A549 treated with dexamethasone at 1 μM for 4 hours (cell line): ENCODE measurements at places on chromosomes 1 and 21. TPM values are rescaled to one million over a fixed set of nuclear protein-coding genes. Genes with fewer than 3 reads are reported as not detected.

The C1QC gene
- total RNA-seq = not detected in 5 replicates

The ATP6V1G3 gene
- not detected in 5 replicates for total RNA-seq

The ARMH1 gene
- 0.35 to 1.2 TPM (median 0.71 TPM) in 5 replicates for total RNA-seq

The LAD1 gene
- total RNA-seq = 0.90 to 2.2 TPM (median 1.4 TPM) in 5 replicates

The PPCS gene
- 35.7 to 43.2 TPM (median 37.4 TPM) in 5 replicates for total RNA-seq

The LDLRAD2 gene
- total RNA-seq = 0.02 to 0.12 TPM (median 0.02 TPM) in 4 of 5 replicates, not detected in the other

The DNM3 gene
- total RNA-seq = 0.52 to 0.75 TPM (median 0.58 TPM) in 5 replicates

The IL20 gene
- total RNA-seq = not detected in 5 replicates

The CELA3B gene
- not detected in 5 replicates for total RNA-seq
